ENCODE measurements at places on chromosomes 4 and X. TPM values are rescaled to one million over a fixed set of nuclear protein-coding genes. Genes with fewer than 3 reads are reported as not detected.
A peak's percentile ranks its signal among the peaks of the same experiment; 100 is the strongest.

GRCh38 chr4:138724530-138724929 is 291.1 kb upstream of the NOCT start:
- H3K4me3 ChIP-seq = no peak overlapping the region
- H3K4me1 ChIP-seq = no peaks in the 10 kb centered on the region
- H3K36me3 ChIP-seq = no peaks in the 10 kb centered on the region
- DNase-seq = no peak
- H3K27me3 ChIP-seq = no peaks in the 10 kb centered on the region

DNA sequence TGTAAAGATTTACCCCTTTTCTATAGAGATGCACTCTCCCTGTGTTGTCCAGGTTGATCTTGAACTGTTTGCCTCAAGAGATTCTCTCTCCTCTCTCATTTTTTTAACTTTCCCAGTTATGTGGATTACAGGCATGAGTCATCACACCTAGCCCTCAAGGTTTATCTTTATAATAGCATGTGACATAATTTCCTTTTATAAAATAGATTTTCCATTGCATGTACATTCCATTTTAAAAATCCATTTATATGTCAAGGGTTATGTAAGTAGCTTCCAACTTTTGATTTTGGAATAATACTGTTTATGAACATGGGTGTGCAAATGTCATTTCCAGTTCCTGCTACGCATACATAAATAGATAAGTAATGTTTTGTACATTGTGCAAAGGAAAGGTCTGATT is 20.6 kb downstream of the ZNF721 start:
- DNase-seq = no peak
- no peak overlapping the region for H3K27ac ChIP-seq
- H3K4me3 ChIP-seq = no peak overlapping the region
- no peaks in the 10 kb centered on the region for H3K36me3 ChIP-seq
- no peaks in the 10 kb centered on the region for H3K4me1 ChIP-seq
- no peaks in the 10 kb centered on the region for H3K27me3 ChIP-seq

- no peak overlapping the region for H3K27ac ChIP-seq
- H3K27me3 ChIP-seq = no peaks in the 10 kb centered on the region
- no peak for DNase-seq
Observed at GRCh38 chrX:154840856-154841255, 6.4 kb upstream of the SMIM9 start.

DNA sequence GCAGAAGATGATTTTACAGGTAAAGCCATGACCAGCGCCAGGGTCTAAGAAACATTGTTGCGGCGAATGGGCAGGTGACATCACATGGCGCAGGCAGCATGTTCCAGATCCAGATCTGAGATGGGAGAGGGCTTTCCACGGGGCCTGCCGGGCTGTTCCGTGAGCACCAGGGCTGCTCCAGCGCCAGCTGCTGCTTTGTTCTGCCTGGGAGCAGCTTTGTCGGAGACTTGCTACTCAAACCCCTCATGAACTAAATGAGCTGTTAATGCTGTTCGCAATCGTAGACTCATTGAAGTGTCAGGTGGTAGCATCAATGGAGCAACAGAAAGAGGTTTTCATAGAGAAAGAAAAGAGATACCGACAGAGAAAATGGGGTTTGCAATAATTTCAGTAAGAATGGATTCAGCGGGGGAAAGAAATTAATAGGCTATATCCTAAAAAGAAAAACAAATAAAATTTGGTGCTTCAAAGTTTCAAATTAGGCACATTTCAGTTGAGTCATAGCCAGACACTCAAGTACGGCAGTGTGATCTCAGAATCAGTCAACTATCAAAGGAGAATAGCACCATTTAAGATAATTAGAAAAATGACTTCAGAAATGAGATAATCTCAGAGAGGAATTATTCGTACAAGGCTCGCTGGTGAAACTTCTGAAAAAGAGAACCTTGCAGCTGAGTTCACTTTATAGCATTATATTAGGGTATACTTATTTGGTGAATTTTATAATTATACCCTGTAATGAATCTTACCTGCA is 23.9 kb downstream of the SORBS2 start:
- no peaks in the 10 kb centered on the region for H3K27me3 ChIP-seq
- H3K4me3 ChIP-seq = no peak overlapping the region
- H3K27ac ChIP-seq = no peak overlapping the region

DNA sequence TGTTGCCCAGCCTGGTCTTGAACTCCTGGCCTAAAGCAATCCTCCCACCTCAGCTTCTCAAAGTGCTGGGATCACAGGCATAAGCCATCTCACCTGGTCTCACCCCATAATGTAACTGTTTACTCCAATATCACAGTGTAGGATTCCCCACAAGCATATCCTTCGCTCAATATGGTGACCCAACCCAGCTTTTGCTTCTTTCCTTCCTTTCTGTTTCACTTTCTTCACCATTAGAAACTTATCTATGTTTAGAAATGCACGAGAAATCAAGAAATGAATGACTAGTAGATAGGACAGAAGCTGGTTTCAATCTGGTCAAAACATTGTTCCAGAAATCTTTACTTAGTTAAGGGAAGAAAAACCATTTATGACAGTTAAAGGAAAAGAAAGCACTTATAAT is 18.9 kb downstream of the TSPAN5 start:
- H3K4me3 ChIP-seq = no peak overlapping the region
- no peak overlapping the region for H3K27ac ChIP-seq
- H3K36me3 ChIP-seq = no peaks in the 10 kb centered on the region
- DNase-seq = no peak

GRCh38 chrX:1222531-1223241 is 10.2 kb upstream of the CRLF2 start:
- no peak overlapping the region for H3K4me3 ChIP-seq
- H3K27ac ChIP-seq = no peak overlapping the region
- H3K4me1 ChIP-seq = no peaks in the 10 kb centered on the region
- no peaks in the 10 kb centered on the region for H3K27me3 ChIP-seq
- no peaks in the 10 kb centered on the region for H3K36me3 ChIP-seq

GASK1B gene
- total RNA-seq = 169 TPM

GRCh38 chr4:16089156-16089555 is 5.3 kb upstream of the PROM1 start:
- no peak overlapping the region for H3K27ac ChIP-seq
- no peak overlapping the region for H3K4me3 ChIP-seq
- DNase-seq = no peak

DNA sequence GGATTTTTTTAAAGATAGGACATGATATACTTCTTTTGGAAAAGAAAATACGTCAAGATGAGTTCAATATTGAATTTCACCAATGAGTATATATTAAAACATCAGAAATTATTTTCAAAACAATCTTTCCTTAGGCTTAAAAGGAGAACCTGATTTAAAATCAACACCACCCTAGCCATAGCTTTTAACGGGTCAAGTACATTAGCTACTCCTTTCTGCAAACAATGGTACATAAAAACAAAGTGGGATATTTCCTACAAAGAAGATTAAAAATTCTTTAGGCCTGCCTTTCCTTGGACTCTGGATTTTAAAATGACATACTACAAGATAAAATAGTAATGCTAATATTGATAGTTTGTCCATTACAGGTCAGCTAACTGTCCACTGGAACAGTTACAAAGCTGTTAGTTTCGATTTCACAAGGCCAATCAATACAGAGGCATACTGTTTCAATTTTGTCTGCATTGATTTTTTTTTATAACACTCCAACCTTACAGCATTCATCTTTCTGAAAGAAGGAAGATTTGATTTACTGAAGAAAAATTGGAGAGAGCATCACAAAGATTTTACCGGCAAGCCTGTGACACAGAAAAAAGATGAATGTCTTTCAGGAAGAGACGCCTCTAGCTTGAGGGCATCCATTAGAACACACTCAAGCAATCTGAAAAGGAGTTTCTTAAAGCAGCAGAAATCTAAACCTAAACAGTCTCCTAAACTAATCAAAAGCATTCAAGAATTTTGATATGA is 97.2 kb downstream of the MAB21L2 start:
- H3K4me3 ChIP-seq = no peak overlapping the region
- no peak overlapping the region for H3K27ac ChIP-seq
- H3K36me3 ChIP-seq = no peaks in the 10 kb centered on the region
- no peak for DNase-seq

TBX22 gene
- not detected for total RNA-seq

DNA sequence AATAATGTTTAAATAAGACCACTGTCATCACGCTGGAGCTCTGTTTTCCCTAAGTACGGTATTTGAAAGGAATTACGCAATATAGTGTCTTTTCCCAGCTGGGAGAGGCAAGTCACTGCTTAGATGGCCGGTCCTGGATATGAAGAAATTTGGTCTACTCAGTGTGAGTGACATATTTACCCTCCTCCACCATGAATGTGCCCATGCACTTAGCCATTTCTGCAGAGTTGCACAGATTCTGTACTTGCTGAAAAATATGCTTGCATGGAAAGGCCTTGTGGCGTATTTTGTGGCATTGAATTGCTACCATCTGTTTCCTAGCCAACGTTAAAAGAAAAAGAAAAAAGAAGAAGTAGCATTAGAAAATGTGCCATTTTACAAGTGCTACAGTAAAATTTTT is 73.1 kb downstream of the ADGRL3 start:
- H3K27me3 ChIP-seq = no peaks in the 10 kb centered on the region
- DNase-seq = no peak
- peaks cover 19% of the 10 kb centered on the region for H3K4me1 ChIP-seq

DNA sequence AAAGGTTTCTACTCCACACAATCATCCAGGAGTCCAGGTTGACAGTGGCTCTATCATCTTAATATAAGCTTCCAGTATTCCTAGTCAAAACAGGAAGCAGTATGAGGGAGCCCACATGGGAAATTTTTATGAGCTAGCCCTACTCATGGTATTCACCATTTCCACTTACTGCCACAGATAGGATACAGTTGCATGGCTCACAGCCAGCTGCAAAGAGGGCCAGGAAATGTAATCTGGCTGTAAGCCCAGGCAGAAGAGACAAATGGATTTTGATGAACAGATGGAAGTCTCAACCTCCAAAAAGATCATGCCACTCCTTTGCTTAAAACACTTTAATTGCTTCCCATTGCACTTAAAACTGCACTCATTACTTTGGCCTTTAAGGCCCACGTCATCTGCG is 150.6 kb downstream of the ADAMTS3 start:
- H3K4me1 ChIP-seq = peaks cover 4% of the 10 kb centered on the region
- H3K27me3 ChIP-seq = no peaks in the 10 kb centered on the region
- no peaks in the 10 kb centered on the region for H3K36me3 ChIP-seq

DNA sequence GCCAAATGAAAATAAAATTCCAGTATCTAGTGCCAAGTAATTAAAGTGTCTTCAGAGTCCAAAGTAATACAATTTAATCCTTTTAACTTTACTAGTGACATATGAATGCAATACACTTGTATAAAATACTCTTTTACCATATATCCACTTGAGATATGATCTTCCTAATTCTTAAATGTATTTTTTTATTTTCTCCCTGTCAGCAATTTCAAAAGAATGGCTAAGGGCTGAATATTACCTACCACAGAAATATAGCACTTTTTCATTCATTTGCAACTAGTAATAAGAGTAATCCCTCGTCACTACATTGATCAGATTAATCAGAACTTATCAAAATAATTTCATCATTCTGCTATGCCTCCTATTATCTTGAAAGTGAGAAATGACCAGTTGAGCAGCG is 10.1 kb upstream of the TBX22 start:
- no peak overlapping the region for H3K27ac ChIP-seq
- H3K4me3 ChIP-seq = no peak overlapping the region
- H3K36me3 ChIP-seq = no peaks in the 10 kb centered on the region
- DNase-seq = no peak
- H3K27me3 ChIP-seq = no peaks in the 10 kb centered on the region
- no peaks in the 10 kb centered on the region for H3K4me1 ChIP-seq

GRCh38 chr4:7801001-7801400 is 138.7 kb downstream of the AFAP1 start:
- H3K27me3 ChIP-seq = no peaks in the 10 kb centered on the region
- no peak overlapping the region for H3K4me3 ChIP-seq
- H3K27ac ChIP-seq = no peak overlapping the region
- H3K36me3 ChIP-seq = peaks cover 7% of the 10 kb centered on the region
- peaks cover 32% of the 10 kb centered on the region for H3K4me1 ChIP-seq

- no peak for DNase-seq
- H3K27ac ChIP-seq = no peak overlapping the region
- peak overlapping the region; percentile 98 for H3K4me3 ChIP-seq
- peaks cover 7% of the 10 kb centered on the region for H3K36me3 ChIP-seq
Observed at GRCh38 chr4:24582235-24582832, 2.0 kb downstream of the DHX15 start.

- H3K27me3 ChIP-seq = no peaks in the 10 kb centered on the region
- no peaks in the 10 kb centered on the region for H3K4me1 ChIP-seq
- no peak overlapping the region for H3K4me3 ChIP-seq
- DNase-seq = no peak
- H3K27ac ChIP-seq = no peak overlapping the region
- no peaks in the 10 kb centered on the region for H3K36me3 ChIP-seq
Observed at GRCh38 chr4:78168029-78168428, 110.9 kb downstream of the FRAS1 start.

DNA sequence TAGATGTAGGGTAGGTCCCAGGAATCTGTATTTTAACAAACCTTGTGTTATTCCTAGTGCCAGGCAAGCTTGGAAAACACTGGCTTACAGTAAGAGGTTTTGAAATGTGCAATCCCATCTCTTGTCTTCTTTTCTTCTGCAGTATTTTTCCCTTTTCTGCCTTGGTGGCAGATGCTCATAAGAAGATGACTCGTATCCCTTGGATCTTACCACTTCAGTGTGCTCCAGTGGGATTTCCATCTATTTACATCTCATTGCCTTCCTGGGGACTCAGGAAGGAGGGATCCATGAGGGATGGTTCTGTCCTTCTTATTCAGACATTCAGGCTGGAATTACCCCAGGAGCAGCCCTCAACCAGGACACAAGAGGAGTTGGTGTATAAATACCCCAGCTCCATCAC is 136.6 kb downstream of the NHS start:
- H3K27ac ChIP-seq = no peak overlapping the region
- no peaks in the 10 kb centered on the region for H3K4me1 ChIP-seq
- no peaks in the 10 kb centered on the region for H3K36me3 ChIP-seq
- no peak for DNase-seq
- H3K4me3 ChIP-seq = no peak overlapping the region

GRCh38 chr4:57119054-57119651 is 9.0 kb upstream of the IGFBP7 start:
- peak; percentile 24 for DNase-seq
- H3K27me3 ChIP-seq = no peaks in the 10 kb centered on the region
- peaks cover 46% of the 10 kb centered on the region for H3K4me1 ChIP-seq

RAB9B gene
- 7.7 TPM for total RNA-seq

DNA sequence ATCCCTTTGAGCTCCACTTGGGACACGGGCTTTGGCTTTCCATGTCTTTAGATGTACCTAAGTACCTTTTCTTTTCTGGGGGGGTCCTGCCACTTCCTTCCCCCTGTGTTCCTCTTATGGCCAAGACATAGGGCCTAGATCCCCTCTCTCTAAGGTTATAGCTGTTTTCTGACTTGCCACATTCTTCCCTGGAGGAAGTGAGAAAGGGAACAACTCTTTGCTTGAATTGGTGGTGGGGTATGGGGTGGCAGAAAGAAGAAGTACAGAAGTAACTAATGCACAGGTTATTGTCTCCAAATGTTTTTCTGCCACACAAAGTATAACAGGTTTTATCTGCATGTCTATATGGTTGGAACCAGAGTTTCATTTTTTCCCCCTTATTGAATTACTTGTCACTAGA is 29.7 kb upstream of the DIPK2B start:
- no peaks in the 10 kb centered on the region for H3K27me3 ChIP-seq
- no peak for DNase-seq

GRCh38 chr4:41693629-41694028 is 54.9 kb downstream of the PHOX2B start:
- no peaks in the 10 kb centered on the region for H3K4me1 ChIP-seq
- no peaks in the 10 kb centered on the region for H3K27me3 ChIP-seq
- no peak for DNase-seq
- no peak overlapping the region for H3K27ac ChIP-seq
- H3K36me3 ChIP-seq = peaks cover 20% of the 10 kb centered on the region

CXCR3 gene
- total RNA-seq = not detected
